ENCODE measurements at places on chromosomes 1 and 21. TPM values are rescaled to one million over a fixed set of nuclear protein-coding genes. Genes with fewer than 3 reads are reported as not detected.

Gene MYBPH
- total RNA-seq, result 0.93 TPM

Gene DNTTIP2
- 17.6 TPM for total RNA-seq

Gene TNNT2
- total RNA-seq, result 16.0 TPM

Gene CACNA1S
- 0.94 TPM for total RNA-seq

Gene IVL
- not detected for total RNA-seq

Gene CELA3A
- total RNA-seq, result not detected

Gene S100A9
- not detected for total RNA-seq

Gene ATAD3C
- total RNA-seq, result not detected

Gene PRELP
- total RNA-seq, result 0.26 TPM

Gene RGS4
- 12.3 TPM for total RNA-seq

Gene RIMKLA
- total RNA-seq, result not detected

Measured in pericardium fibroblast (primary cell).